ENCODE measurements at places on chromosomes 6 and 20.

GRCh38 chr6:168937054-168937453 is 316.6 kb downstream of the THBS2 start:
- DNase-seq: no peak

DNA sequence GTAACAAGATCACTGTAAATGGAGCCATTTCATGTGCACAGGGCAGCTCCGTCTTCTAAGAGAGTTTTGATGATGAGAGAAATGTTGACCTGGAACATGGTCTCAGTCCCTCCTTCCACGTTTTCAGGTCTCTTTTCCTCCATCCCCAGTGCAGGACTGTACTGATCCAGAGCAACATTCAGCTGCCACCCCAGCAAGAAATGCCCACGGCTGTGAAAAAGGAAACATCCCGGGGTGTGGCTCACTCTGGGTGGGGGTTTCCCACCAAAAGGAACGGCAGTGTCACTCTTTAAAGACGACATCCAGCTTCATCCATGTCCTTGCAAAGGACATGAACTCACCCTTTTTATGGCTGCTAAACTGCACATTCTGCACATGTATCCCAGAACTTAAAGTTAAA is 92.6 kb downstream of the ERMARD start:
- no peak for DNase-seq

DNA sequence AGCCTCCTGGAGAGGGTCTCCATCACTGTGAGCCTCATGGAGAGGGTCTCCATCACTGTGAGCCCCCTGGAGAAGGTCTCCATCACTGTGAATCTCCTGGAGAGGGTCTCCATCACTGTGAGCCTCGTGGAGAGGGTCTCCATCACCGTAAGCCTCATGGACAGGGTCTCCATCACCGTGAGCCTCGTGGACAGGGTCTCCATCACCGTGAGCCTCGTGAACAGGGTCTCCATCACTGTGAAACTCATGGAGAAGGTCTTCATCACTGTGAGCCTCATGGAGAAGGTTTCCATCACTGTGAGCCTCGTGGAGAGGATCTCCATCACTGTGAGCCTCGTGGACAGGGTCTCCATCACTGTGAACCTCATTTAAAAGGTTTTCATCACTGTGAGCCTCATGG is 140.0 kb downstream of the ERMARD start:
- DNase-seq: no peak

DNA sequence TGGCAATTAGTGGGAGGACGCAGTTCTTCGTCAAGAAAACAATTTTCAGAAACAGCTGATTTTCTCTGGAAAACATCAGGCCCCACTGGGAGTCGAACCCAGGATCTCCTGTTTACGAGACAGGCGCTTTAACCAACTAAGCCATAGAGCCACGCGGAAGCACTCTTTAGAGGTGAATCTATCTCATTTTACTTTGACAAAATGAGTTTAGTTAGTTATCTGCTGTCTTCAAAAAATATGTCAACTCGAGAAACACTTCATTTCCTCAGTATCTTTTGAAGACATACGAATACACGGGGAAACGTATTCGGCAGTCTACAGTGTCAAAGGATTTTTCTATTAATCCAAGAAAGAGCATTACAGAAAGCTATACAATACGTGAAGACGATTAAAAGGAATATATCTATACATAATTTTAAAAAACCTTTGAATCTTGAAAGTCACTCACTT is 26.7 kb downstream of the GPX6 start:
- DNase-seq: peak; percentile 36

GRCh38 chr6:36781669-36782068 is 57.6 kb downstream of the CPNE5 start:
- no peak for DNase-seq

- DNase-seq: no peak
Observed at GRCh38 chr6:106300944-106301343, 24.6 kb downstream of the ATG5 start.

- DNase-seq: no peak
Observed at GRCh38 chr20:49961413-49961812, 21.4 kb upstream of the SNAI1 start.

- no peak for DNase-seq
Observed at GRCh38 chr20:23513164-23513563, 22.2 kb downstream of the CST8 start.

DNA sequence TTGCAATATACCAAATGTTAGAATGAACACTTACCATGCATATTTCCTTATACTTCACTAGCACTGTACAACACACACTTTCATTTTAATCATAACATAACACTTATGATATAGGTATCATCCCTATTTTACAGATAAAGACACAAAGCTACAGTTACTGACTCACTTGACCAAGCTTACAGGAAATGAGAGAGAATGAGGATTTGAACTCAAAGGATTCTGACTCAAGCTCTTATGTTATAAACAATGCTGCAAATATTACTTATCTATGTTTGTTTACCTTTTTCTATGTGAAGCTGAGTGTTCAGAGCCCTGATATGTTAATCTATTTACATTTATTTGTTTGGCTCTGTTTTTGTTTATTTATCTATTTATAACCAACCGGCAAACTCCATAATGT is 245.4 kb downstream of the PTPRK start:
- DNase-seq: no peak

DNA sequence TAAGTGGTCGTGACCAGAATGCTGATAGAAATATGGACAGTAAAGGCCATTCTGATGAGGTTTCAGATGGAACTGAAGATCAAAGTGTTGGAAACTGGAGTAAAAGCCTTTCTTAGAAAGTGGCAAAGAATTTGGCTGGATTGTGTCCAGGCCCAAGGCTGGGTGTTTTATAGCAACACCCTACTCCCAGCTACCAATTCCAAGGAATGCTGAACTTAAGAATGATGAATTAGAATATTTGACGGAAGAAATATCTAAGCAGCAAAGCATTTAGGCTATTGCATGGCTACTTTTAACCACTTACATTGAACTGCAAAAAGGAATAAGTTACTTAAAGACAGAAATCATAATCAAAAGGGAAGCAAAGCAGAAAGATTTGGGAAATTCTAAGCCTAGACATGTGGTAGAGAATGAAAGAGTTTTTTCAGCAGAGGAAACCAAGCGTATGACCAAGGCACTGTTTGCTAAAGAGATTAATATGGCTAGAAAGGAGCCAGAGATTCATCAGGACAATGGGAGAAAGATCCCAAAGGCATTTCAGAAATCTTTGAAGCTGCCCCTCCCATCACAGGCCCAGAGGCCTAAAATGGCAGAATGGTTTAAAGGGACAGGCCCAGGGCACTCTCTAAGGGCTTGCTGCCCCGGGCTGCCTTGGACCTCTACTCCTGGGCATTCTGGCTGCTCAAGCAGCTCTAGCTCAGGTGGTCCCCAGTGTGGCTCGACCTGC is 25.8 kb downstream of the SDHAF4 start:
- no peak for DNase-seq

DNA sequence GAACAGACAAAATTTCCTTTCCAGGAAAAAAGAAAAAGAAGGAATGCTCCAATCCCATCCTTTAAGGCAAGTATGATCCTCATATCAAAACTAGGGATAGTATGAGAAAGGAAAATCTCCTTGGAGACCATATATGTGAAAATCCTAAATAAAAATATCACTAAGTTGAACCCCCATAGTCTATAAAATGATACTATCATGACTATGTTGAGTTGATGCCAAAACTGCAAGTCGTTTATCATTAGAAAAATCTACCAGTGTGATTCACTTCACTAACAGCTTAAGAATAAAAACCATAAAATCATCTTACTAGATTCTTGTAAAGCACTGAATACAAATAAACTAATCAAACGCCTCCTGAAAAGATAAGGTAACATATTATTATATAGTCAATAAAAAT is 76.6 kb upstream of the STXBP5 start:
- DNase-seq: no peak

DNA sequence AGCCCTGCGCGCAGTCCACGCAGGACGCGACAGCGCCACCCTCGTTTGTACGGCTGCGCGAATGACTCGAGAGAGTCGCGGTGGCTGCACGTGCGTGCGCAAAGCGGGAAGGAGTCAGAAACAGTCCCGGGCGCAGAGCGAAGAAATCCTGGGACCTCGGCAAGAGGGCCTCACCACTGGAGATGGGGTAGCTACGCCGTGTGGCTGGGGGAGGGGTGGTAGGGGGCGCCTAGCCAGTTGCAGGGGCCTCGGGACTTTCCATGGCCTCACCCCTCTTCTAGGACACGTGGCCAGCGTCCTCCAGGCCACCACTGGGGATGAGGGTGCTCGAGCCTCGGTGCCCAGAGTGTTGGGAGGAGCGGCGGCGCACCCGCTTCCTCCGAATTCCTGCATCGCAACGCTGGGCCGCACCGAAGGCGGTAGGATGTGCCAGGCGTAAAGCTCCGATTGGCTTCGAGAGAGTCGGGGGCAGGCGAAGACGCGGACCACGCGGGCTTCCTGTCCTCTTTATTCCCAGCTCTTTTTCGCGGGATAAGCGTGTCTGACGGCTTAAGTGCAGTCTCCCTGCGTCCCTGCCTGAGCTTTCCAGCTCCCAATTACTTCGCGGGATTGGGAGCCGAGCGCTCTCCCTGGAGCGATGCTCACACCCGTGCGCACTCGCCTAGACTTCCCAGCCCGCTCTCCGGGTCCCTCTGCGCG is 38.7 kb downstream of the NCR2 start:
- DNase-seq: no peak

DNA sequence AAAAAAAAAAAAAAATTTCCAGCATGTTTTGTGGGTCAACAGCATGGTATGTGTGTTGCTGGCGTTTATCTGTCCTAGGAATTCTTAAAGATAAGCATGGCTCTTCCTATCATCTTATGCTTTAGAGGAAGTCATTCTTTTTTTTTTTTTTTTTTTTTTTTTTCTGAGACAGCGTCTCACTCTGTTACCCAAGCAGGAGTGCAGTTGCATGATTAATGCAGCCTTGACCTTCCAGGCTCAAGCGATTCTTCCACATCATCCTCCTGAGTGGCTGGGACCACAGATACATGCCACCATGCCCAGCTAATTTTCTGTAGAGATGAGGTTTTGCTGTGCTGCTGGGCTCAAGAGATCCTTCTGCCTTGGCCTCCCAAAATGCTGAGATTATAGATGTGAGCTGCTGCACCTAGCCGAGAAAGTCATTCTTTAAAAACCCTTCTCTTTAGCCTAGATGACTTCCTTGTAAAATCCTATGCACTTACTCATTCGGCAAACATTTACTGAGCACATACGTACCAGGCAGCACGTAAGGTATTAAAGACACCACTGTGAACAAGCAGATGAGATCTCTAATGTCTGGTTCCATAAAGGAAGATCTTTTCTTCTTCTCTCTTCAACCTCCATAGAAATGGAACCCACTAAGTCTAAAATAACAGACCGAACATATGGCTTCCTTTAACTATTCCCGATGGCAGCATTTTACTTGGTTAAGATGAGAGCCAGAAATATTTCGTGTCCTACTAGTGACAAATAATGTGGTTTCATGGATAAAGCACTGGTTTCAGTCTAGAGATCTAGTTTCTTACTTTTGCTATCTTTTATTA is 122.4 kb downstream of the RIN2 start:
- DNase-seq: no peak

- no peak for DNase-seq
Observed at GRCh38 chr20:19456595-19457395, 244.4 kb downstream of the SLC24A3 start.

GRCh38 chr6:75752365-75752764 is 3.3 kb downstream of the MYO6 start:
- DNase-seq: no peak

GRCh38 chr6:81204731-81205130 is 547.8 kb downstream of the TENT5A start:
- no peak for DNase-seq

DNA sequence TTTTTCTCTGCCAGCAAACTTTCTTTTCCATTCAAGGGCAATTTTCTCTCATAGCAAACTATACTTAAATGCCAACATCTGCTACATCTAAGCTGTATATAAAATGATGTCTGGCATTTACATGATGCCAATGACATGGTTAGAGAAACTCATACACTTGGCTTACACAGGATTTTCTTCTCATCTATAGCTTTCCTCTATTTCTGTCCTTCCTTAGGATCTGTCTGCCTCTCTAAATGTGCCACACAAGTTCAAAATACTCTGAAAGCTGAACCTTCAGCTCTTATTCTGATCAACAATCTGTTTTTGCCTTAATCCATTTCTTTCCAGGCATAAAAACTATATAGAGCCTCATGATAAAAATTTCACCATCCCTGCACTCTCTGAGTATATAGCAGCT is 290.9 kb upstream of the RNF217 start:
- DNase-seq: no peak

DNA sequence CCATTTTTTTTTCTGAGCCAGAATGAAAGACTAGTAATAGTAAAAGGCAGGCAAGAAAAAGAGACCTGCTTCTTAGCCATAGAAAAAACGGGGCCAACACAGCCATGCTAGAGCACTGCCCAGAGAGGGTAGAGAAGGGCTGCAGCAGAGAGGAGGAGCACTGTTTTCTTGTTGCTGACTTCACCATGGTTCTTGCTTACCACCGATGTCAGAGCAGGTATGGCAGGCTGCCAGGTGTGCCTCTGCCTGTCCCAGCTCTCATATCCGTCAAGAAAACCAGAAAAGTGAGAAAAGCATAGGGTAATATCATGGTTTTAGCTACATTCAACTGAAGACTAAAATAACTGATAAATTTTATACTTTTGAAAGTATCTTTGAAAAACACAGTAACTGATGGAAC is 60.7 kb downstream of the DTNBP1 start:
- no peak for DNase-seq

DNA sequence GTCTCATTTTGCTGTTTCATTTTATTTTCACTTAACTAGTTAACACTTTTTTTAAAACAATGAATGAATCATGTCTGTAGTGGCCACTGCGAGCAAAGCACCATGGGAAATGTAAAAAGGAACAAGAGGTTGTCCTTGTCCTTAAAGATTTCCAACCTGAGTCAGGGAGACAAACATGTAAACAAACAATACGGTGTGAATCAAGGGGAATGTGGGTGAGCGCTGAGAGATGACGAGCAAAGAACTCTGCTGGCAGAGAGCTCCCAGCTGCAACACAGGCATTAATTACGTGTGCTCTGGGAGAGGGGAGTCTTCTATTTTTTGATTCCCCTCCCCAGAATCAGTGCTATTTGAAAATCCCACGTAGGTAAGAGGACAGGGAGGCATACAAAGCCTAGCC is 84.3 kb downstream of the ATXN1 start:
- no peak for DNase-seq

- DNase-seq: no peak
Observed at GRCh38 chr6:18207949-18208348, 52.7 kb downstream of the KDM1B start.

DNA sequence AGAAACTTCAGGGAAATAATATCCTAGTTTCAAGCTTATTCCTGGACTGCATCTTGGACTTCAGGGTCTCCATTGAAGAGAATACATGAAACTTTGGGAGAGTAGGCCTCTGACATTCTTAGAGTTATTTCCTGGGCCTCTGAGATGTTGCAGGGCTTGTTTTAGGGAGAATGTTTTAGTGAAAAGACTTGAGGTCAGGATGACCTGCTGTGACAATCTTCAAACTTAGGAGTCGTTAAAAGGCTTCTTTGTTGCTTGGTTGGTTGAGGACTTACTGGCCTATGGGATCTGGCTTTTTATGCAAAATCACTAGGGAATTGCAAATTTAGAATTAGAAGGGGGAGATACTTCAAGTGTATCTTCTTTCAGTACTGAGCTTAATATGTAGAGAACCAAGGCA is 613.2 kb upstream of the FLRT3 start:
- no peak for DNase-seq

GRCh38 chr6:154930451-154930851 is 64.7 kb upstream of the TIAM2 start:
- no peak for DNase-seq

GRCh38 chr20:36399969-36400545 is 93.9 kb downstream of the DLGAP4 start:
- DNase-seq: no peak

All from left hindlimb (tissue), 1 donor.